NCI-H1105 (cell line): ENCODE measurements at places on chromosomes 16 and 17.

- no peak for DNase-seq
Measured at GRCh38 chr17:55072898-55073297, 104.3 kb downstream of the STXBP4 start.

- DNase-seq: no peak
Measured at GRCh38 chr17:40895106-40895730, 10.2 kb upstream of the KRT20 start.

DNA sequence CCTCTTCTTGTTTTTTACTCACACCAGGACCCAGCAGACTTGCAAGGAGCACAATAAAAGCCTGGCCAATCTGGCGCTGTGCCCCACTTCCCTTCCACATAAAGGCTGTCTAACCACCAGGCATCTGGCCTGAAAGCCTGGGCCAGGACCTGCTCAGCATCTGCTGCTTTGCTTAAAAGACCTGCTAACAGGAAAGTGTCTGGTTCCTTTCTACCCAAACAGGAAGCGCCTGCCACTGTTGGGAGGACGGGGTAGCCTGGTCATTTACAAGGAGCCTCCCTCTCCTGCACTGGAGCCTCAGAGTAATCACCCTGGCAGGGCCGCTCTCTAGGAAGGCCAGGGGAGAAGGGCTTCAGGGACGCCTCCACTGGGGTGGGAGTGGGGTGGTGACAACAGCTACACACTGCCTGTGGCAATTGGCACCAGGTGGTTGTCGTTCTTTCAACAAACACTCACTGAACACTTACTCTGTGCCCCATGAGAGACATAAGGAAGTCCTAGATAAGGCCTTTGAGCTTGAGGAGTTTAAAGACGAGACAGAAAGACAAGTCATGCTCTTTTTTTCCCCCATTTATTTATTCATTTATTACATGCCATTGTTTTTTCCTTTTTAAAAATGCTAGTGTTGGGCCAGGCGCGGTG lies 6.3 kb upstream of the MMP28 start:
- no peak for DNase-seq

- no peak for DNase-seq
Measured at GRCh38 chr17:40417258-40417608, 463 bp downstream of the TOP2A start.

DNA sequence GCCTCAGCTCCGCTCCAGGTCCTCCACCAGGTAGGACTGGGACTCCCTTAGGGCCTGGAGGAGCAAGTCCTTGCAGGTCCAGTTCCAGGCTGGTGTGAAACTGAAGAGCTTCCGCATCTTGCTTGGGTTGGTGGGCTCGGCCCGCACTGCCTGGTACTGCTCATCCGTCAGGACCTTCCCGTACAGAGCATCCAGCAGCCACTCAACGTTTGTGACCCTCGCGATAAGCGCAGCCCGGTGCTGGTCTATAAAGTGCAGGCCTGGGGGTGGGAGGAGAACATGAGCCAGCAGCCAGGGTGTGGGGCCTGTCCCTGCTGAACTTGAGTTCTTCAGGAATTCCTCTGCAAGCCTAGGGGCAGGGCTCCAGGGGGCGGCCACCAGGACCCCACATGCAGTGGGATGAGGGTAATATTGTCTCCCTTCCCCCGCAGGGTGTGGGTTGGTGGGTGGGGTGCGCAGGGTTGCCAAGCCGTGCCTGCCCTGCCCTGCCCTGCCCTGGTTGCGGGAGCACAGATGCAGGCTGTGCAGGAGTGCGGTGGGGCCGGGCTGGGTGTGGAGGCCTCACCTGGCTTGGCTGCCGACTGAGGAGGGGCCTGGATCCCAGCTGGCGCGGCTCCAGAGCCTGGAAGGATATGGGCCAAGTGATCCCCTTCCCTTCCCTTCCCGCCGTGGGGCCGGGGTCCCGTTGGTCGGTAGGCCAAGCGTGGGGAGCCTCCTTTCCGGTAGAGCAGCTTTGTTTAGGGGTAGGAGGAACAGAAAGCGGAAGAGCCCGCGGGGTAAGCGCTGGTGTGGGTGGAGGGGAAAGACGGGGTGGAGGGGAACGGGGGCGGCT lies 762 bp downstream of the PYCARD start:
- peak; percentile 23 for DNase-seq

DNA sequence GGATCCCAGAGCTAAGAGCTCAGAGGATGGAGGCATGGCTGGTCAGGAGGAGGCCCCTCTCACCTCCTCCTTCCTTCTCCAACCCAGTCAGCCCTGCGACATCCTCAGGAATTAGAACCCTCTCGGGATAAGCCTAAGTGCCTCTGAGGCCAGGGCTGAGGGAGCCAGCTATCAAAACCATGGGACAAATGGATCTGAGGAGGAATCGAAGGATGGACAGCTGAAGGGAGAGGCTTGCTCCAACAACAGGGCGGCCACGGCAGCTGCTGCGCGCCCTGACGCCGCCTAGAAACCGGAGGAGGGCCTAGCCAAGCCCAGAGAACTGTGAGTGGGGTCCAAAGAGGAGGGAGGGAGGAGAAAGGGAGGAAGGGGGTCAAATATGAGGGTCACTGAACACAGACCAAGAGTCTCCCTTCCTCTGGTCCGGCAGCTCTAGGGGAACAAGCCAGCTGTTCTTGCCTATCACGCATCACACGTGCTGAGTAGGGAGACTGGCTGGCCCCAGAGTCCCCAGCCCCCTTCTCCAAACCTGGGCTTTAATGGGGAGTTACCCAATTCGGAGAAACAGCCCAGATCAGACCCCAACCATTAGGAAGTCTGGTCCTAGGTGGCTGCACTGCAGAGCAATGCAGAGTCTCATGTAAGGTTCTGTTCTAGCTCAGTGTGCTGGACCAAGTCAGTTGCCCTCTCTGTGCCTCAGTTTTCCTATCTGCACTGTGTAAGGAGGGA lies 5.9 kb upstream of the HOXB13 start:
- no peak for DNase-seq

GRCh38 chr17:48825446-48826381 lies 5.1 kb upstream of the CALCOCO2 start:
- DNase-seq: no peak

DNA sequence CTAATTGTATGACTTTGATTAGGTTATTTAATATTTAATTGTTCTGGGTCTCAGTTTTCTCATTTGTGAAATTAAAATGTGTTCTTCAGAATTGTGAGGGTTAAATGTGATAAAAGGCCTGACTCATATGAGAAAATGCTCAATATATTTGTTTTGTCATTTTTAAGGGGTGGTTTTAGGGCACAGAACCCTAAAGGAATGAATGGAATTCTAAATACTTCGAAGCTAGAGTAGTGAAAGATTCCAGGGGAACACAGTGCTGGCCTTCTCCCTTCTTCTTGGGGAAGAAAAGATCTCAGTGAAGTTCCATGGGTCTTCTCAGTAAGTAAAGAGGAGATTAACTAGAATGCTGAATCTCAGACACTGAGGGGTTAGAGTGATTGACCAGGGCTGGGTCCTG lies 3.9 kb upstream of the SMPD3 start:
- DNase-seq: no peak

DNA sequence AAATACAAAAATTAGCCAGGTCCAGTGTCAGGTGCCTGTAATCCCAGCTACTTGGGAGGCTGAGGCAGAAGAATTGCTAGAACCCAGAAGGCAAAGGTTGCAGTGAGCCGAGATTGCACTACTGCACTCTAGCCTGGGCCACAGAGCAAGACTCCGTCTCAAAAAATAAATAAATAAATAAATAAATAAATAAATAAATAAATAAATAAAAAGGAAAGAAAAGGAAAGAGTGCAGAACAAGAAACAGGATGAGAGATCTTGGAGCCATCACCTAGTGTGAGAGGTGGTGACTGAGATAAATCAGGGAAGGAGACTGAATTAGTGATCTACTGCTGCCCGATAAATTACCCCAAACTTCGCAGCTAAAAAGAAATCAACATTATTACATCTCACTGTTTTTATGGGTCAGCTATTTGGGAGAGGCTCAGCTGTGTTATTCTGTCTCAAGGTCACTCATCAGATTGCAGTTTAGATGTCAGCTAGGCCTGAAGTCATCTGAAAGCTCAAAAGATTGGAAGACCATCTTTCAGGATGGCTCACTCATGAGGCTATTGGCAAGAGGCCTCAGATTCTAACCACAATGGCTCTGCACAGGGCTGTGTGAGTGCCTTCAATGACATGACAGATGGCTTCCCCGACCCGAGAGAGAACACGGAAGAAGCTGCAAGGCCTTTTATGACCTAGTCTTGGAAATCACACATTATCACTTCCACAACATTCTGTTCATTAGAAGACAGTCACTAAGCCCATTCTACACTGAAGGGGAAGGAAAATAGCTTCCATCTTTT lies 66.4 kb downstream of the CMC2 start:
- no peak for DNase-seq

DNA sequence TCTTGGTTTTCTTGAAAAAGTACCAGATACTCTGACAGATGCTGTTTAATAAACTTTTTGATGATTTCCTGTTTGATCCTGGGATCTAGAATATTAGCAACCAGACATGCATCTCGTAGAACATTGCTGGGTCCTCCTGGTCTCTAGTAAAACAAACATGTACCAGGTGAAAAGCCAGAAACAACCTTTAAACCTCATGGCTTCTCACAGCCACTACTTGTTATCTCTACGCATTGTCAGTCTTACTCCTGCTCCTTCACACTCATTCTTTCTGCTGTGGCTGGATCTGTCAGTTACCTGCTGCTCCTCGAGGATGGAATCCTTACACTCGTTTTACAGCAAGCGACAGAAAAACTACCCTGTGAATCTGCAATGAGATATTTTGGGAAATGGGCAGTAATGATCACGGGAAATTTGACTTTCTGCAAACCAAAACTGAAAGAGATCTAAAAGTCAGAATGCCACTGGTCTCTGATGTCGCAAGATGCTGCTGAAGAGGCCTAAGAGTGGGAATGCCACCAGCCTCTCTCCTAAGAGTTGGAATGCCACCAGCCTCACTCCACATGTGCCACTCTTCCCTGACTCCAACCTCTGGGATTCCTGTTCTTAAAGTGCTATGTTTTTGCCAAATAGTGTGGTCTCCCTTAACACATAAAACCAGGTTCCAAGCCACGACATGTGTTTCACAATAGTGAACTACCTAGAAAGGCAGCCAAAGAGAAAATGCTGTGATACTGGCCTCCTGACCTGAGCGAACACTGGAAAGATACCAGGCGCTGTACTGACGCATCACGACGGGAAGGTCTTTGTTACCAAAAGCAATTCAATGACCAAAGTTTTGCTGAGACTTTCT lies 86.3 kb downstream of the VPS53 start:
- DNase-seq: no peak

GRCh38 chr16:19118938-19119431 lies 5.2 kb downstream of the ITPRIPL2 start:
- DNase-seq: no peak

DNA sequence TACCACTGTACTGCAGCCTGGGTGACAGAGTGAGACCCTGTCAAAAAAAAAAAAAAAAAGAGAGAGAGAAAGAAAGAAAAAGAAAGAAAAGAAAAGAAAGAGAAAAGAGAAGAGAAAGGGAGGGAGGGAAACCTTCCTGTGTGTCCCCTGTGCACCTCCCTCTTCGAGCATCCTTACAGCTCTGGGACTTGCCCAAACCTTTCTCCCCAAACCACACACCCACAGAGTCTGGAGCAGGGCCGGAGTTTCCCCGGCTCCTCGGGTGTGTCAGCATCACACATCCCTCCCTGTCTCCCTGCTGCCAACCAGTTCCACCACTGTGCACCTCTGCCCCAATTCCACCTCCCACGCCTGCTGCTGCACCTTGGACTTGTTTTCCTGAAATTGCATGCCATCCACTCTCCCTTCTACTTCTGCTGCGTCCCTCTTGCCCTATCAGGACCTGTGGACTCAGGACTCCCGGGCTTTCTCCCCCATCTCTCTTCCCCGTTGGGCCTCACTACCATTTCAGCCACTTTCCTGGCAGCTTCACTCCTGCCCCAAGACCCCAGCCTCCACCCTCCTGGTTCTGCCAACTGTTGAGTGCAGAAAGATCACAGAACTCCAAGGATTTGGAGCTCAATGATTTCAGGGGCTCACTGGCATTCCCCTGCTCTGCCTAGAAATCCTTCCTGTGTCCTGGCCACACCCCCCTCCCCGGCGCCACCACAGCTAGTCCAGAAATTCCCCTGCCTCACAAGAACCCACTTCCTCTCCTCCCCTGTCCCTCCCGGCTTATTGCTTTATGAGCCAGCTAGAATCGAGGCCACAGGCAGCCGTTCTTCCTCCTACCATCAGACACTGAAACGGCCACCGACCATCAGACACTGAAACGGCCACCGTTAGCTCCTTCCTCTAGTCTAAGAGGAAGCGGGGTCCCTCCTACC lies 3.7 kb upstream of the CDK3 start:
- no peak for DNase-seq

DNA sequence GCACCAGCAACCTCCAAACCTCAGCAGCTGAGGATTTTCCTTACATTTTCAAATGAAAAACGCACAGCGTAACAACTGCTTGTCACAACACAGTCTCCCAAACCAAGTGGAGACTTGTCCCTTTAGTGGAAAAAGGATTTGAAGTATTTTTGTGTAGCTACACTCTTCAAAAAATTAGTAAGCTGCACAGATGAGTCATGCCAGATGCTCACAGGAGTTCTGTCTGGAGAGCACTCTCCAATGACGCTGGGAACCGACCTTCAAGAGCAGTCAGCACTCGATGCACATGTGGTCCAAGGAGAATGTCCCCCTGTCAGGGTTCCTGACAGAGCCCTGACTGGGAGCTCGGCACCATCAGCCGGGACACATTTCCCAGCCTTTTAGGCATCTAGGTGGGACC lies 39.8 kb downstream of the MAP1LC3B start:
- DNase-seq: no peak

GRCh38 chr17:4504188-4504587 lies 5.5 kb downstream of the SPNS2 start:
- no peak for DNase-seq

- no peak for DNase-seq
Measured at GRCh38 chr17:5789528-5789927, 205.2 kb upstream of the NLRP1 start.

GRCh38 chr16:58339452-58339981 lies 44.7 kb upstream of the PRSS54 start:
- DNase-seq: no peak

DNA sequence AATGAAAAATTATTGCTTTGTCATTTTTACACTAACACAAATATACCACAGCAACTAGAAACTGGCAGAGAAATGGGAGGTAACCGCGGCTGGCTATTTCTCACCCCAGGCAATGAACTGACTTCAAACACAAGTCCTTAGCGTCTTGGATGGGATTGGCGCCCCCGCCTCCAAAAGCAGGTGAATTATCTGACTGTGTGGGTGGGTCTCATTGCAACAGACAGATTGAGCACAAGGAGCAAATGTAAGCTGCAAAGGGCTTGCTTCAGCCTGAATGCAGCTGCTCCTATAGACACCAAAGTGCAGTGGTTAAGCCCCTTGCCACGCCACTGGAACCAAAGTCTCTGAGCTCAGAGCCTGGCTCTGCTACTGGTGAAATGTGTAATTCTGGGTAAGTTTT lies 225.0 kb downstream of the XYLT1 start:
- DNase-seq: no peak

- no peak for DNase-seq
Measured at GRCh38 chr16:28279006-28279405, 13.3 kb upstream of the SBK1 start.

DNA sequence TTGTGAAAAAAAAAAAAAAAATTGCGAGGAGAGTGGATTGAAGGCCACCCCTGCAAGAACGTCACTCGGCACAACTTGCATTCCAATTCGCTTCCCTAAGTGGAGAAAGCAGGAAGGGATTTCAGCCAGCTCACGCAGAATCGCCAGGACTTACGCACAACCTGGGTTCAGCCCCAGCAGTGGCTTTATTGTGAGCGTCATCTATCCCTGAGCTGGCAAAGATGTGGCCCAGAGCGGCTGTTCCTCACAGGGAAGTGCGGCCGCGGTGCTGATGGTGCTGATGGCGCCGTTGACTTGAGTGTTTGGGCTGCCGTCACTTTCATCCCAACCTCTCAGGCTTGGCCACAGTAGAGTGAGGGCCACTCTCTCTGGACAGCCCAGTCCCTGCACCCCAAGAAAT lies 197.6 kb downstream of the NTN1 start:
- DNase-seq: no peak
